ENCODE measurements at places on chromosomes 12 and 14.

GRCh38 chr12:46131732-46132469 lies 136.9 kb downstream of the SLC38A1 start:
- DNase-seq = no peak

- DNase-seq = no peak
These were observed 117.6 kb downstream of the CRADD start for GRCh38 chr12:93794738-93795137.

DNA sequence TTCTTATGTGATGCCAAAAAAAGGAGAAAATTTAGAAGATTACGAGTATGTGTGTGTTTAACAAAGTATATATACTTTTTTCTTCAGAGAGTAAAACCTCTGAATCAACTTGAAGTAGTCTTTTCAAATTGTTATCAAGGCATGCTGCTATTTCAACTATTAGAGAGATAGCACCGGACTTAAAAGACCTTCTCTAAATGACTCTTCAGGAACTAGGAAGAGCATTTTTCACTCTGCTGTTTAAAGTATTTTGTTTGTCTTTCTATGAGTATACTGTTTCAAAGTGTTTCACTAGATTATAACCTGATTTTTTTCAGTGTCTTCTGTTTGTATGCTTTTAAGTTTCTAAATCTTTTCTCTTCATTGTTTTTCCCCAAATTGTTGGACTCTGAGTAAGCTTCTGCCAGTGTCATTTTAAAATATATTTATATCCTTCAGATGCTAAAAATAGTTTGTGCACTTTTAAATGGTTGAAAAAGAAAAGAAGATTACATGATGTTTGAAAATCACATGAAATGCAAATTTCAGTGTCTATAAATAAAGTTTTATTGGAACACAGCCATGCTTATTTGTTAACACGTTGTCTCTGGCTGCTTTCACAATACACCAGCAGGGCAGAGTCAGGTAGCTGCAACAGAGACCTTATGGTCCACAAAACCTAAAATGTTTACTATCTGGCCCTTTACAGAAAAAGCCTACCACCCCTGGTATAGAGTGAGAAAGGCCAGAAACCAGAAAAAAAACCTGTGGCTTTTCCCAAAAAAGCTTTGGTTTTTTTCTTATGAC lies 21.3 kb downstream of the CRADD start:
- no peak for DNase-seq

- no peak for DNase-seq
These were observed 534.0 kb upstream of the LMO3 start for GRCh38 chr12:17139931-17140330.

DNA sequence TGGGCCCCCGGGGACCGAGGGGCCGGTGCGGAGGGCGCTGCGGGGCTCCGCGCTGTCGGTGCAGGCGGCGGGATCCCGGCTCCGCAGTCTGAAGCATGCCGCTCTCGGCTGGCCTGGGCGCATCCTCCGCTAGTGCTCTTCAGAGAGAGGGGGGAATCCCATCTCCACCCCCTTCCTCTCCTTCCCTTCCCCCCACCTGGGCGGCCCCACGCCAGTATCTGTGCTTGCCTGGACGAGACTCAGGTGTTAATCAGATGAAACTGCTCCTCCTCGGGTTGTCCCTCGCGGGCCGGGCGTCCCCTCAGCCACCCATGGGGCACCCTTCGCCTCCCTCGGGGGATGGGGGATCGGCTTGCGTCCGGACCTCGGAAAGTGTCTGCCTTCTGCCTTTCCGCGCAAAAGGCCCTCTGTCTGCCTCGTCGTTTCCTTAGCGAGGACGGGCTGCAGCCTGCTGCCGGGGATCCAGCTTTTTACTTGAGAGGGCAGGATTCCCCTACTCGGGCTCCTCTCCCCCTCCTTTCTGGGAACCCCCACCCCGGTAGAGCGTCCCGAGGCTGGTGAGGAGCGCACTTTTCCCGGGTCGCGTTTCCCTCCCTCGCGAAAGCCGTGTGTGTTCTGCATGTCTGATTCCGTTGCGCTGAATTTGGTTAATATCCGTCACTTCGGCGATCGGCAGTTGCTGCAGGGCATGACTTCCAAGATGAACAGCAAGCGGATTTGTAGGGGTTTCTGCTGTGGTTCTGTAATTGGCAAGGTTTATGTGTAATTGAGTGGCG lies 1.1 kb downstream of the GPHN start:
- peak; percentile 9 for DNase-seq

- DNase-seq = no peak
These were observed 35.9 kb downstream of the ACADS start for GRCh38 chr12:120761519-120761934.

DNA sequence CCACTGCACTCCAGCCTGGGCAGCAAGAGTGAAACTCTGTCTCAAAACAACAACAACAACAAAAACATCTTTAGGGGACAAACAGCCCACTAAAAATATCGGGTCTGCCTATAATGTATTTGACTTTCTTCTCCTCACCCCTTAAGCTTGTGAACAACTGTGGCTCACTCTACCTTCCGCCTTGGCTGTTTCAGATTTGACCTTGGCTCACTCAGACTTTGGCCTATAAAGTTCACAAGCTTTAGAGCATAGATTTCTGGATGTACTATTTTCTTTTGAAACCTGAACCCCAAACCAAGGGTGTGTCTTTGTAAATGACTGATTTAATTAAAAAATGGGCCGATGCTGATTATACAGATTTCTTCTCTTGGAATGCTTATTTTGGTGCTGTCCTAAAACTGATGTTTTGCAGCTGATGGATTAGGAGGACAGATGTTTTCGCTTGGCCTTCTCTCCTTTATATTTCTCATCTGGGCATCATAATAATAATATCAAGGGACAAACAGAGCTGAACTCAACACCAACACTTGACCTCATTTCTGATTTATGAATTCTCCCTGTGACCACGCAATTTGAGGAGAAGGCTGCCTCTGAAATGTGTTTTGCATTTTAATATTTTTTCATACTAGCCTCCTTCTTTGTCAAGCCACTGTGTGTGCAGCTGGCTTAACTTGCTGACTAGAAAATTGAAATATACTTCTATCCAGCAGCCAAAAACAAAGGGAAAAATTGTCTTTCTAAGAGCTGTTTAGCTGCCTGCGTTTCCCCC lies 40.2 kb upstream of the RASSF3 start:
- DNase-seq = no peak
